ENCODE measurements at places on chromosomes 12 and 14. TPM values are rescaled to one million over a fixed set of nuclear protein-coding genes. Genes with fewer than 3 reads are reported as not detected.

Gene MGP
- 660 TPM for total RNA-seq

DNA sequence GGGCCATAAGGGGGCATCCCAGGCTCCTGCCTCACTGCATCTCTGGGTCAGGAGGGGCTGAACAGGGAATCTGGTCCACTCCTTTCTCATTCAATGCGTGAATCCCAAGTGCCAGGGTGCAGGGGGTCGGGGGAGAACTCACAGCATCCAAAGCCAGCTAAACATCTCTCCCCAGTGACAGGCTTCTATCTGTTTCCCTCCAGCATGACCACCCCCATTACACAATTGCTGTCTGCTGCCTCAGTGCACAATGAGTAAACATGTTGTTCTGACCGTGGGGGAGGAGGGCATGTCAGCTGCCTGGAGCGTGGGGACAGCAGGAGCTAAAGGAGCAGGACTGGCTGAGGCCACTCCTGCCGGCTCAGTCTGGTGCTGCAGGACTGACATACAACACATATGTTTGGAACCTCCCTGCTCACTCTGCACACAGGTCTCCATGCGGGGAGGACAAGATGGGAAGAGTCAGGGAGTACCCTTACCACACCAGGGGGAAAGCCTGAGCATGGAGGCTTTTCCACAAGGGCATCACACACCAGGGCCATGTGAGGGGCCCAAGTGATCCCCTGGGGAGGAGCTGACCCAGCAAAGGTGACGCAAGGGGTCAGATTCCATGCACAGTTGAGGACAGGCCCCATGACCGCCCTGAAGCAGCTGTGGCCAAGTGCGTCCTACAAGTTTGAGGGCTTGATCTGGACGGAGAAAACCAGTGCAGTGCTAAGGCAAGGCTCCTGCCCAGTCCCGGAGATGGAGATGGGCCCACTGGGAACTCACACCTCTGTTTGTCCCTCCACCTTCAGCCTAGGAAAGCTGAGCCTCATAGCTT, 1.4 kb downstream of the TNS2 start:
- no peaks in the 10 kb centered on the region for H3K27me3 ChIP-seq
- DNase-seq: peak; percentile 86
- peaks cover 70% of the 10 kb centered on the region for H3K4me1 ChIP-seq
- peak overlapping the region; percentile 97 for H3K27ac ChIP-seq

Gene SLC8A3
- total RNA-seq: 1.00 TPM

Gene GLT8D2
- 5.2 TPM for total RNA-seq

Gene REP15
- 2.0 TPM for total RNA-seq

All from upper lobe of left lung (tissue), 6 donors.